Mesothelial cell of epicardium (in vitro differentiated cells): ENCODE measurements at places on chromosomes 16 and 17. TPM values are rescaled to one million over a fixed set of nuclear protein-coding genes. Genes with fewer than 3 reads are reported as not detected.

DNA sequence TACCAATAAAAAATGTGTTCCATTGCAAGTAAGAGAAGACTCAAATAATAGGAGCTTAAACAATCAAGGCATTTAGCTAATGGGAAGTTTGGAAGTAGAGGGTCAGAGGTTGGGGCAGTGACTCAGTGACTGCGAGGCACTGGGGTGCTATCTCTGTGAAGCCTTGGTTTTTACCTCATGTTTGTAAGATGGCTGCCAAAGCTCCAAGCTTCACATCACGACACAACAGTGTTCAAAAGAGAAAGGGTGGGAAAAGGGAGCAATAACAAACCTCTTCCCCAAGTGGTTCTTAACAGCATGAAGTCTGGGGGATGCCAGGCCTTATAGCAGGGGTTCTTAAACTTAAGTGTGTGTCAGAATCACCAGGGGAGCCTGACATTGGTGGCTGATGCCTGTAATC lies 26.6 kb upstream of the GPRC5B start:
- no peak for DNase-seq

DNA sequence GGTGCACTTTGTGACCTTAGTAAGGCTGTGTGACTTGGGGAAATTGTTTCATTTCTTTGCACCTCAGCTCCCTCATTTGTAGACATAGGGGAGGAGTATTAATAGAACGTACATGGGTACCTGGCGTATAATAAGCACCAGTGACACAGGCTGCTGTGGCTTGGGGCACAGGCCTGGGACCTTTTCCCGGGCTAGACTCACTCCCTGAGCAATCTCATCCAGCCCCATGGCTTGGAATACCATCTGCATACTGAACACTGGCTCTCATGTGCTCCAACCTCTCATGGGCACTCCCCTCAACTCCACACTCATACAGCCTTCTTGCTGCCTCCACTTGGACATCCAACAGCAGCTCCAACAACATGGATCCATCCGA lies 41.0 kb upstream of the MRPS23 start:
- no peak for DNase-seq

DNA sequence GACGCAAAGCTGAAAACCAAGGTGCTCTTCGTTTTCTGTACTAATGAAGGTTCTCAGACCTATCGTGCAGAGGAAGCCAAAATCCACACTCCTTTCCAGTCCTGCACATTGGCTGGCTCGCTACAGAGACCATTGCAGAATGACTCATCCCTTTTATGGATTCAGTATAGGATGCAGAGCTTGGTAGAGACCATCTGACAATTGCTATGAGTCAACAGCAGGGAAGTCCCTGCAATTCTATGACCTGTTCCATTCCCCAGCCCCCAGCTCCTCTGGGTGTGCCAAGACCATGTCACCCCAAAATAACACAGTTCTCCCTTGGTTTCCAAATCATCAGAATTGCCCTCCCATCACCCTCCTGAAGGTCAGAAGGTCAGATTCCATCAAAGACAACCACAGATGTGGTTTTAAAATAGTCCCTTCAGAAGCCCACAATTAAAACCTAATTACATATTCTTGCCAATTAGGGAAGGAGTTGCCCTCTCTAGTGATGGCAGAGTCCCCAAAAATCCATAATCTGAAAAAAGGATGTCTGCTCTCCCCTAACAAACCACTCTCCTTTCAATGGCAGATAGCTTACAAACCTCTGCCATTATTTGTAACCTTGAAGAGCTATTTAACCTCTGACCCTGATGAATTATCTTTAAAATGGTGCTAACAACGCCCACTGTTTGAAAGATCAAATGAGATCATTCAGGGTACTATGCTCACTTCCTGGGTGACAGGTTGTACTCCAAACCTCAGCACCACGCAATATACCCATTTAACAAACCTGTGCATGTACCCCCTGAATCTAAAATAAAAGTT lies 108.2 kb upstream of the RBBP6 start:
- no peak for DNase-seq

DNA sequence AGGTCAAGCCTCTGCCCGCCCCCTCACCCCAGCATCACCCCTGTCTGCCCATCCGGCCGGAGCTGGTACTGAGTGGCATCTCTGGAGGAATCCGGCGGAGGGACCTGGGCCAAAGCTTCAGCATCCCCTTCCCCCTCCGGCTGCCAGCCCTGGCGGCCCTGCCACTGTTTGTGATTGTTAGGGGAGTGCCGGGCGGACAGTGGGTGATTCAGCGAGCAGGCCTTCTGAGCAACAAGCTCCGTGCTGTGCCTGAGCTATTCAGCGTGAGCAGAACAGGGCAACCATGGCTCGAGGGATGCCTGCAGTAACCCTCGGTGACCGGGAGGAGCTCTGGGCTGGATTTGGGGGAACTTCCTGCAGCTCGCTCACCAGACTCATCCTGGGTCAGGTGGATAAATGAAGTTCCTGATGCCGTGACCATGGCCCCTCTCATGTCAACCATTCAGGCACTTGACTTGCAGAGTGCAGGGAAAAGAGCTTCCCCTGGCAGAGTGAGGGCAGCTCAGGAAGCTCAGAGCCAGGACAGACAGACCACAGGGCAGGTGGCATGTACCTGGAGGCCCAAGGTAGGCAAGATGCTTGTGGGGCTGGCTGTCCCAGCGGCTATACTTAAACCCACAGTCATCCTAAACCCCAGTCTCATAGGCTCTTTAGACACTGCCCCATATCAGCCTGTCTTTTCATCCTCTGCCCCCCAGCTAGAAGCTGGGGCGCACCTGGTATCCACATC lies 24.3 kb upstream of the MLKL start:
- DNase-seq: no peak

- DNase-seq: no peak
Observed at GRCh38 chr17:82000803-82001570, 21.7 kb downstream of the CENPX start.

DNA sequence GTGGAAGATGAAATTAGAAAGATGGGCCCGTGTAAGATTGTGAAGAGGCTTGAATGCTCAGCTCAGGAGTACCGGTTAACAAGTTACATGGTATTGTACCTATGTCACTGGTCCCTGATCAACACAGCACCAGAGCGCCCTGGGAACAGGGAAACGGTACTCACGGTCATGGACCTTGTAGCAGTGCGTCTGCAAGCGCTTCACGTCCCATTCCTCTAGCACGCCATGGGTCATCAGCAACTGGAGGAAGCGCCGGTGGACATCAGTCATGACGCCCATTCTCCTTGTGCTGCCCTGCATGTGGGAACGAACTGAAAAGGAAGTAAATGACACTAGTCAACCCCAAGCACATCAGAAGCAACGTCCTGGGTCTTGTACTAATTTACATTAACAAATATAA lies 11.3 kb downstream of the NSMCE1 start:
- no peak for DNase-seq

The CLEC18B gene
- 0.29 to 1.1 TPM (median 0.89 TPM) in 3 replicates for total RNA-seq

DNA sequence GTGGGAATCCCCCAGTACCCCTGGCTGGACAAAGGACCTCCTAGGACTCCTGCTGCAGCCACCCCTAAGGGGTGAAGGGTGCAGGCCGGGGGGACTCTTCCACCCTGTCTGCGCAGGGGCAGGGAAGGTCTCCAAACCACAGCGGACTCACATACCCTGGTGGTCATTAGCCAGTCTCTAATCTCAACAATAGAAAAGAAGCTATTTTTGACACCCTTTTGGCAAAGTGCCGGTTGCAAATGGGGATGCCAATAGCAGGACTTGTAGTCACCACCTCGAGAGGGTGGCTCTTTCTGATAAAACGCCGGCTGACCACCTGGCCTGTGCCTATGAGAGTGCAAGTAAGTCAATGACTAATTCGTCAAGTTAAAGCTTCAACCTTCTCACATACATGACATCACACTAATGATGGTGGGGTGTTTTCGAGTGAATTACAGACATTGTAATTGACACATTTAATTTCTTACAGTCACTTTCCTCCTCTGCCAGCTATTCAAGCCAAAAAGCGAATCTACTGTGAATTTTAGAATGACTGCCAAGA lies 23.1 kb upstream of the DNAH17 start:
- DNase-seq: no peak

The KIF2B gene
- total RNA-seq: not detected in 3 replicates

- peak; percentile 58 for DNase-seq
Observed at GRCh38 chr17:80261159-80261894, 675 bp downstream of the RNF213 start.

- no peak for DNase-seq
Observed at GRCh38 chr17:19928299-19928698, 49.3 kb downstream of the AKAP10 start.
